ENCODE measurements at places on chromosomes 11 and 22.

- no peak for DNase-seq
Observed at GRCh38 chr22:44116755-44117684, 63.7 kb upstream of the PARVG start.

- DNase-seq, result peak; percentile 21
Observed at GRCh38 chr11:58060939-58061672, 30.4 kb downstream of the OR6Q1 start.

DNA sequence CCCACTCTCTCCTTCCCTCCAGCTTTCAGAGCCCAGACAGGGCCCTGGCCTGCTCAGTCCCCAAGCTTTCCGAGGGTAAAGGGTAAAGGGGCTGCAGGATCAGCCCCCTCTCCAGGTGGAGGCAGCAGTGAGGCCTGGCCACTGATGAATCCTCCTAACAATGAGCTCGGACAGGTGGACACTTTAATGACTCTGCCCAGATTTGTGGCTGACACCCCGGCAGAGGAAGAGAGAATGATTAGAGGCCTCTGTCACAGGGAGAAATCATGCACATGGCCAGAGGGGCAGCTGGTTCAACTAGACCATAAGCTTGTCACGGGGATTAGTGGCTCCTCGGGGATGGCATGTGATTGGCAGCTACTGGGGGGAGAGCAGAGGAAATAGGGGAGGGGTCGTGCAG lies 587.5 kb upstream of the B3GAT1 start:
- DNase-seq, result peak; percentile 68

GRCh38 chr11:1762537-1763302 lies 1.0 kb downstream of the CTSD start:
- DNase-seq, result no peak

DNA sequence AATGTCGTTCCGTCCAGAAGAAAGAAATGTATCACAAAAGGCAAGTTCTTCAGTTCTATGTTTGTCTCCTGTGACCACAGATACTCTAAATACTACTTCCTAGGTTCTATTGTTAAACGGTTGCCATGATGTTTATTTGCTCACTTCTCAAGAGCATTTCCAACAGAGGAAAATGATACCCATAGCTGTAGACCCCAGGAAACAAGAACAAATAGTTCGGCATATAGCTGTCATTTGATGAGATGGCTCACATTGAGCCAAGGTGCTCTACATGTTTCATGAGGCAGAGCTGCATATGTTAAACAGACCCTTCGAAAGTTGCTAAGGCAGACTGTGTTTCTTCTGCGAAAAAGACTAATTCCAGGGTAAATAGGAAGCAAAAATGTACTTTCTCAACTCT lies 15.4 kb upstream of the ANGPTL5 start:
- DNase-seq, result no peak

DNA sequence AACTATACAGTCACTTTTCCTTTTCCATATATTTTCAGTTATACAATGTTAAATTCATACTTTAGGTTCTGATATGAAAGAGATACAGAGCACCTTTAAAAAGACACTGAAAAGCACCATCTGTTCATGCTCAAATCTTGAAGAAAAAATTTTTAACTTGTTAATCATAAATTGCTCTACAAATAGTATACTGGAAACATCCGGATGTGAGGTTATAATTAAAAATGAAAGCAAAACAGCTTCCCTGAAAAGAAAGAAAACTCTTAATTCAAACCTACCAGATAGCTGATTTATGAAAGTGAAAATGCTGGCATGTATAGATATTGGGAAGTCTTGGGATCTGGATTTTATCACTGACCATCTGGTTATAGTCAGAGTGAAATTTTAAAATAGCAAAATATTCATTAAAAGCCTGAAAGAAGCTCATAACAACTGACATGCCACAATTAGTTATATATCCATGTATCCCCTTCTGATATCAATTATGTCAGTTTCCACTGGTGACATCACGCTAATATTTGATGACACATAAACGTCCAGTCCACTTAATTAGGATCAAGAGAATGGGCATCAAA lies 740.0 kb downstream of the DLG2 start:
- DNase-seq, result no peak

GRCh38 chr22:20980523-20980922 lies 1.6 kb upstream of the LZTR1 start:
- no peak for DNase-seq

GRCh38 chr11:103067118-103067517 lies 24.8 kb downstream of the DCUN1D5 start:
- DNase-seq, result no peak

DNA sequence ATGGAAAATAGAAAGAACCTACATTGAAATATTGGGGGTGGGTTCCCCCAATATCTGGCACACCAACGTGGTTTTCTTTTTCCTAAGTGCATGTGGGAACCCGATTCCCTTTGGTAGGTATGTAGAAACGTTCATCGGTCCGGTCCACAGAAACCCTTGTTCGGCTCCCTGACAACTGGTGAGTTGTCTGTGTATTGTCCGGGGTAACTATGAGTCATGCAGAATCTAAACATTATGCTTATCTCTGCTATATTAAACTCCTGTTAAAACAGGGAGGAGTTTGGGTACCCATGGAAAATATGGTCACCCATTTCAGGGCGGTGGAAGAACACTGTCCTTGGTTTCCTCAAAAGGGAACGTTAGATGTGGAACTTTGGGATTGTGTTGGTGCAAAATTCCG lies 25.1 kb upstream of the ALDH3B2 start:
- DNase-seq, result no peak

DNA sequence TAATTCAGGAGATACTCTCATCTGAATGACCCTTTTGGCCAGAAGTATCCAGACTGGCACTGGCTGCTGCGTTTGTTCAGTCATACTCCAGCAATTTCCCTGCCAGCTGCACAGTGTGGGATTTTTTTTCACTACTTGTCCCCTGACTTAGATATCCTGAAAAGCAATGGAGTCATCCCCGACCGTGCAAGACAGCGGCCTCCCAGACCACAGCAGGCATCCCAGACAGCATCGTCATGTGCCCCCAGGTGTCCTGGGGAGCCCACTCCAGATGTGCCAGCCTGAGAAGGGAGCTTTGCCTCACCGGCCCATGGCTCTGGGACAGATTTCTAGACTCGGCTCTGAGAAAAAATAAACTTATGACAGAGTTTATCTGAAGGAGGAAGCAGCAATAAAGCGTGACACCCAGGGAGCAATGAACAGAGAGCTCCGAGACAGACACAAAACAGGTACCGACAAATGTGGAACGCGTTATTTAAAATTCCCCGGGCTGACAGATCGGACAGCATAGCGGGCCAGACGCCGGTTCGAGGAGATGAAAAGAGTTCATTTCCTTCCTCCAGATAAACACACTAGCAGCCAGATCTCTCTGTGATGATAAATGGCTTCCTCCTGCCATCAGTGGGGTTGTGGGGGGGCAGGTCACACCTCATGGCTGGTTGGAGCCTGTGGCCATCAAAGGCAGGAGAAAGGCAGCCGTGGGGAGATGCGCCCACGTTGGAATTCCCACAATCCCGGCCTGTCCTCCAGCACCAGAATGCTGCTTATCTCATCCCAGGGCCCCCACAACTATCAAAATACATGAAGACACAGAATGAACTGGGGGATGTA lies 106.4 kb upstream of the FGF3 start:
- no peak for DNase-seq

- no peak for DNase-seq
Observed at GRCh38 chr11:61826930-61827570, 1.1 kb upstream of the FADS2 start.

- no peak for DNase-seq
Observed at GRCh38 chr11:5887661-5888060, 5.3 kb upstream of the OR52E5 start.

DNA sequence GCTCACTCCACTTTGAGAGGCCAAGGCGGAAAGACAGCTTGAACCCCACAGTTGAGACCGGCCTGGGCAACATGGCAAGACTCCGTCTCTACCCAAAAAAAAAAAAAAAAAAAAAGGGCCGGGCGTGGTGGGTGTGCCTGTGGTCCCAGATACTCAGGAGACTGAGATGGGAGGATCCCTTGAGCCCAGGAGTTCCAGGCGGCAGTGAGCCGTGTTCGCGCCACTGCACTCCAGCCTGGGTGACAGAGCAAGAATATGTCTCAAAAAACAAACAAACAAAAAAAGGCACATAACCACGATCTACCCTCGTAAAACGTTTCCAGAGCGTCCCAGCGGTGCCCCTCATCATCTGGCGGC lies 861 bp upstream of the RAD9A start:
- DNase-seq, result no peak

- DNase-seq, result no peak
Observed at GRCh38 chr11:131533998-131534397, 163.6 kb downstream of the NTM start.

DNA sequence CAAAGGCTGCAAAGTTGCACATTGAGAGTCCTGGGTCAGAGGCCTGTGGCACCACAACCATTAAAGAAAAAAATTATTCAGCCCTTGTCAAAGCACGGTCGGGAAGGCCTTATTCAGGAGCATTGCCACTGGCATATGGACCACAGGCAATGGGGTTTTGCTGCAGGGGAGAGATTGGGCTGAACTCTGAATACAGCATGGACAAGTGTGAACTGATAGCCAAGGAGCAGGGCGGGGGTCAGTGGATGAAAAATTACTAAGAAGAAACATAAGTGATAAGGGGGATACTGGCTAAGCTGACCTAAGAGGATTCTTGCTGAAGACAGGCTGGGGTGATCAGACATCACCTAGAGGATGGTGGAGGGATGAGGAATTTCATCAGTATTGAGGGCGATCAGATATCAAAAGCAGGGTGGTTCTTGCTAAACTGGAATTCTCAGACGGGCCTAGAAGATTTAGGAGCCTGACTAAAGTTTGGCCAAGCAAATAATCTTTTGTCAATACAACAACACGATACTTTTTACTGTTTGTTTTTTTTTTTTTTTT lies 3.3 kb upstream of the DGCR8 start:
- no peak for DNase-seq

GRCh38 chr11:73229321-73229895 lies 11.3 kb downstream of the P2RY2 start:
- no peak for DNase-seq

GRCh38 chr22:23398701-23399366 lies 181.3 kb downstream of the IGLL1 start:
- DNase-seq, result no peak

DNA sequence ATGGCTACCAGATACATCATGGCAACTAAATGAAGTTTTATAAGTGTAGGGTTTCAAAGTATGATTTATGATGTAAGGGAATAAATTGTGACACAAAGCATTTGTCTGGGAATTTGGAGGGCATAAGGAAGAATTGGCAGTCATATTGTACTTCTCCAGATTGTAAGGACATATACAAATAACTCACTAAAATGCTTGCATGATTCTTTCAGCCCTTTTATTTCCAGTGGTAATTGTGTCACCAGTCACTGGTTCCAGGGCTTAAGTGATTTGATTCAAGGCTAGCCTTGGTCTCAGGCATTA lies 299.4 kb upstream of the ANO5 start:
- no peak for DNase-seq

- DNase-seq, result no peak
Observed at GRCh38 chr22:20581503-20582170, 74.2 kb downstream of the MED15 start.

DNA sequence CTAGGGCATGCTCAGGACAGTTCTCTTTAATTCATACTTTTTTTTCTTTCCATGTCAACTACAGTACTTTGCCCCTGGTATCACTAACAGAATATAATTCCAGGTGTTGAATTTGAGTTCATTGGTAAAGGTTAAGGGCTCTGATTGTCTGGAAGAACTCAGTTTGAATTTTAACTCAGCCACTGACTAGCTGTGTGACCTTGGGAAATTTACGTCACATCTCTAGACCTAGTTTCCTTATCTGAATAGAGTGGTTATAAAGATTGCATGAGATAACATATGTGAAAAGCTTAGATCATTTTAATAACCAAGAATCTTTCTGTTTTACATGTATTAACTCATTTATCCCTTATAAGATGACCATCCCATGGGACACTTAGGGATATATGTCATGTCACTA lies 15.8 kb upstream of the ZC3H12C start:
- DNase-seq, result no peak

- no peak for DNase-seq
Observed at GRCh38 chr11:34674038-34674437, 53.1 kb downstream of the EHF start.

DNA sequence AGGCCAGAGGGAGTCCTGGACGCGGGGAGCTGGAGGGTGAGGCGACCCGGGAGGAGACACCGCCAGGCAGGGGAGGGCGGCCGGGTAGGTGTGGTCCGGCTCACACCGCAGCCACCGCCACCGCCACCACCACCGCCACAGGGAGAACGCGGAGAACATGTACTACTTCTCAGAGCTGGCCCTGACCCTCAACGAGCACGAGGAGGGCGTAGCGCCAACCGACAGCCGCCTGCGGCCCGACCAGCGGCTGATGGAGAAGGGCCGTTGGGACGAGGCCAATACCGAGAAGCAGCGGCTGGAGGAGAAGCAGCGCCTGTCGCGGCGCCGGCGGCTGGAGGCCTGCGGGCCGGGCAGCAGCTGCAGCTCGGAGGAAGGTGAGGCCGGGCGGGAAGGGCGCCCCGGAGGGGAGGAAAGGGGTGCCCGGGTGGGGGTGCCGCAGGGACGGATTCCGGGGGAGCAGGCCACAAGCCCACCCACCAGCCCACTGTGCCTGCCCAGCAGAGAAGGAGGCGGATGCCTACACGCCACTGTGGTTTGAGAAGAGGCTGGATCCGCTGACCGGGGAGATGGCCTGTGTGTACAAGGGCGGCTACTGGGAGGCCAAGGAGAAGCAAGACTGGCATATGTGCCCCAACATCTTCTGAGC lies 62.8 kb downstream of the MORC2 start:
- no peak for DNase-seq

- peak; percentile 81 for DNase-seq
Observed at GRCh38 chr22:50274311-50274710, 4.1 kb upstream of the MAPK11 start.

- DNase-seq, result no peak
Observed at GRCh38 chr11:104151404-104152204, 12.3 kb downstream of the PDGFD start.

- no peak for DNase-seq
Observed at GRCh38 chr11:67466962-67467771, 1.9 kb downstream of the TMEM134 start.

DNA sequence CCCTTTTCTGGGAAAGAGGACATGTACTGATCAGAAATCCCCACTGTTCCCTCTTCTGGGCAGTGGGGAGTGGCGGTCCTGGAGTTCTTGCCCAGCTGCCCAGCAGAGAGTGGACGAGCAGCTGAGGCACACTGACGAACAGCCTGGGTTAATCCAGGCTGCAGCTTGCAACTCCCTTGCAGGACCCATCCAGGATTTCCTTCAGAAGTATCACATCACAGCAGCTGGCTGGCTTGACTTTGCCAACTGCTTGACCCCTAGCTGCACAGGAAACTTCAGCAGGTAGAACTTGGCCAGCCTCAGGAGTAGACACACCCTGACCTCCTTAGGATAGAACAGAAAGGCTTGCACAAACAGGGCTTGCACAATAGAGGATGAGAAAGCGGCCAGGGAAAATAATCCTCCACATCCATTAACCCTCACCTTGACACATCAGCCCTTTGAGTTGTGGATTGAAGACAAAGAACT lies 27.9 kb upstream of the FZD4 start:
- no peak for DNase-seq

- DNase-seq, result no peak
Observed at GRCh38 chr22:49685686-49686085, 142.0 kb downstream of the BRD1 start.
